ENCODE measurements at places on chromosomes 3 and 15.

GRCh38 chr15:76221085-76221767 is 90.0 kb downstream of the ETFA start:
- no peak for DNase-seq

GRCh38 chr15:44882499-44882968 is 74.0 kb upstream of the TERB2 start:
- no peak for DNase-seq

GRCh38 chr15:34783431-34783830 is 11.9 kb downstream of the ACTC1 start:
- DNase-seq: no peak

DNA sequence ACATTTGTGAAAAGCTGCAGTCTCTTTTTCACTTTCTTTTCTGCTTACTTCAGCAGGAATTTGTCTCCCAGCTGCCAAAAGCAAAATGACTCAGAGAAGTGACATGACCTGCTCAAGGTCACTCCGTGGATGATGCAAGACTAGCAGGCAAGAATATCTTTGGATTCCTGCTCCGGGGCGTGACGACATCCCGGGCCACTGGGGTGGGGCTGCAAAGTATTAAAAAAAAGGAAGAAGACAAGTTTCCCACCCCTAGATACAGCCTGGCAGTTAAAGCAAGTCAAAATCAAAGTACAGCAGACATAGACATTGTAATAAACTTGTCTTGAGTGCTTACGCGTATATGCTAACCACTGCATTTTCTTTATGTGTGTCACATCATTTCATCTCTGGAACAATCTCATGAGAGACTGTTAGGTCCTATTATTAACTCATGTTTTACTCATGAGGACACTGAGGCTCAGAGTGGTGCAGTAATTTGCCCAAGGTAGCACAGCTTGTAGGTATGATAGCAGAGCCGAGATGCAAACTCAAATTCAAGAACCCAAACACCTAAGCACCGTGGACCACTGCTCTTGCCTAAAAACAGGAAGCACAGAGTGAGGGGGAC is 485.2 kb upstream of the PROK2 start:
- peak; percentile 95 for DNase-seq

- DNase-seq: no peak
These were observed 15.2 kb downstream of the QTRT2 start for GRCh38 chr3:114071786-114072185.

DNA sequence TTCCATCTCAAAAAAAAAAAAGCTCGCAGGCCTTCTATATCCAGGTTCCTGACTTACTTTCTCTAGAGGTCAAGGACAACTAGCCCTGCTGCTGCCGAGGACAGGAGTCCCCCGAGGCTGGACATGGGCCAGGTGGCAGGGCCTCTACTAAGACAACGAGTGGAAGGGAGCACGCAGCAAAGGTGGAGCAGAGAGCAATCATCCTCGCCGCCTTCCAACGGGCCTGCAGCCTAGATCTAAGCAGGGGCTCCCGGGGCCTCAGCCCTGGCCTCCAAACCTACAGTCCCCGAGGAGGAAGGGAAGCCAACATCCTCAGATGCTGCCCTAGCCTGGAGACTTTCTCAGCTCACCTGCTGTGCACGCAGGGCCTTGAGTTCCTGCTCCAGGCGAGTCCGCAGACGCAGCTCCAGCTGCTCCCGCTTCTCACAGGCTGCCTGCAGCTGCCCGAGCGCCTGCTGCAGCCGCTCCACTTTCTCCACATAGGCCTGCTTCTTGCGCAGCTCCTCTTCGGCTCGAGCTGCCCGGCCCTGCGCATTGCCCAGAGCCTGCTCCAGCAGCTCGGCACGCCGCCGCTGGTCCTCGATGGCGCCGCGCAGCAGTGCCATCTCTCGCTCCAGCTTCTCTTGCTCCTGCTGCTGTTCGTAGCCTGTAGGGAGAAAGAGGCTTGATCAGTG is 12.9 kb downstream of the AMOTL2 start:
- no peak for DNase-seq

DNA sequence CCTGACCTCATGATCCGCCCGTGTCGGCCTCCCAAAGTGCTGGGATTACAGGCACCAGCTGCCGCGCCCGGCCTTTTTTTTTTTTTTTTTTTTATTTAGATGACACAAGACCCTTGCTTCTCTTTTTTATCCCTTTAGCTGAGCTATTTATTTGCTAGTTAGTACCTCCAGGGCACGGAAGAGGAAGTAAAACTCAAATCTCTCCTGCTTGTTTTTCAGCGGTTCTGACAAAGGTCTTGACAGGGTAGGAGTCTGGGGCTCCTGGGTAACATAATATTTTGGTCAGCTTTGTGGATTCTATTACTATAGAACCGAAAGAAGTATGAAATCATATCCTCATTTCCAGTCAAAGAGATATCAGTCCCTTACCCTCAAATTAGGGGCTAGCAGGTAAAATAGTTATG is 44.0 kb upstream of the ETV5 start:
- no peak for DNase-seq

DNA sequence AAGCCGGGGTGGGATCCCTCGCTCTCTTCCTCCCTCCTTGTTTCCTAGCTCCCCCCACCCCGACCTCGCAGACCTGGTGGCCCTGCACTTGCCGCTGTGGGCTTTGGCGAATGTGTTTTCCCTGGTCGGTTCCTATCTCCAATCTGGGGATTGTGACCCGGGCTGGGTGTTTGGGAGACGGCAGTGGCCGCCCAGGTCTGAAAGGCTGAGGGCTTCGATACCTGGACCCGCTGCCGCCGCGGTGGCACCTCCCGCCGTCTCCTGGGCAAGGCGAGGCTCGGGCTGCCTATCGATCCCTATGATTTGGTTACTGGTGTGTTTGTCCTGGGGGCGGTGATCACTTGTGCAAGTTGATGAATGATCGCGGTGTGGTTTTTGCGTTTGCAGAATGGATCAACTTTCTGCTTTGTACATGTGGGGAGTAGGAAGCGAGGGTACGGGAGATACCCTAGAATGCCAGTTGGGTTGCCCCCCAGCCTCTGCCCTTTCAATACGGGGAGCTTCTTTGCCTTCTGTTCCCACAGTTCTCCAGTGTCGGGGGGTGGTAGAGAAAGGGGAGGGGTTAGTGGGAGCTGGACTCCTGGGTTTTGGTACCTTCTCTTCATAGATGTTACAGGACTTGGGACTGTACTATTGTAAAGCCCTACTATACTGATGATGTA is 3.0 kb downstream of the BBX start:
- DNase-seq: no peak

DNA sequence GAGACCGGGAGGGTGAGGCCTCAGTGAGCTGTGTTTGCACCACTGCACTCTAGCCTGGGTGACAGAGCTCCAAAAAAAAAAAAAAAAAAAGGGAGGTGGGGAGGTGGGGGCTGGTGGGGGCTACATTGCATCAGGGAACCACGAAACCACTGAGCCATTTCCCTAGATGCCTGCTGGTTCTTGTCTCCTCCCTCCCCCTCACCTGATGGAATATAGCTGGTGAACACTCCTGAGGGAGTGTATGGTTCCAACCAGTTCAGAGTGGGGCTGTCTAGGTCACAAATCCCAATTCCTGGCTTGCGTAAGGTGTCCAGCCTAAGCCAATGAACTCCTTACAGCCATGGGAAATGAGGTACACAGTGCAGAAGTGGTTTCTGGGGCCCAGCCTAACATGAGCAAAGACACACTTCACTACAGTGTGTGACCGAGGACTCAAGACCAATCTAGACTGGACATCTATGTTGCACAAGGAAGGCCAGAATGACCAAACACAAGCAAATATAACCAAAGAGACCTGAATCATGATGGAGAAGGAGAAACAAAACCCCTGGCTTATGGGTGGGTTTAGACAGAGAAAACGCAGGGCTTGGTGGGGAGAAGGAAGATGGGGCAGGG is 39.1 kb upstream of the OSBPL11 start:
- no peak for DNase-seq
